ENCODE measurements at places on chromosomes 5 and 9.
A peak's percentile ranks its signal among the peaks of the same experiment; 100 is the strongest.

- no peak for DNase-seq
Measured at GRCh38 chr9:125412166-125412565, 150.5 kb downstream of the GAPVD1 start.

DNA sequence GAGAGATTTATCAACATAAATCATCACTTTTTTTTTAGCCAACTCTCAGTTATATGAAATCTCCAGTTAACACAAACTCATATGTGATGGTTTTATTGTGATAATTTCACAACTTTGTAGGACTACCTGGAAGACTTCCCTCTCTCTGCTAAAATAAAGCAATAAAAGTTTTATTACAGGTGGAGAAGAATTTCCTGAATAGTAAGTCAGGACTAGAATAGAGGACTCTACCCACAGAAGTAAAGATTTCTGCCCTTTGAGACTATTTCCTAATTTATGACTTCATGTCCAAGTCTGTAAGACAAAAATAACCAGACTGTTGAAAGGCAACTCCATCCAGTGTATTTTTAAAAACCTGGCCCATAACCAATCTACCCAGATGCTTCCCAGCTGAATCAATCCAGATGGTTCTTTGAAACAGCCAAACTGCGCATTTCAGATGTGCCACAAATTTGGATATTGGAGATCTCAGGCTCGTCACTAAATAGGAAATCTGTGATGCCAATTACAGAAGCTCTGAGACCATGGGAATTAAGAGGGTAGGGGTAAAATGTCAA, 234.0 kb upstream of the NMUR2 start:
- no peak for DNase-seq

GRCh38 chr5:89086390-89087086, 203.6 kb upstream of the MEF2C start:
- DNase-seq, result no peak

GRCh38 chr9:77708064-77708815, 60.1 kb upstream of the GNA14 start:
- no peak for DNase-seq

GRCh38 chr5:36875790-36876298, 725 bp upstream of the NIPBL start:
- peak; percentile 40 for DNase-seq

DNA sequence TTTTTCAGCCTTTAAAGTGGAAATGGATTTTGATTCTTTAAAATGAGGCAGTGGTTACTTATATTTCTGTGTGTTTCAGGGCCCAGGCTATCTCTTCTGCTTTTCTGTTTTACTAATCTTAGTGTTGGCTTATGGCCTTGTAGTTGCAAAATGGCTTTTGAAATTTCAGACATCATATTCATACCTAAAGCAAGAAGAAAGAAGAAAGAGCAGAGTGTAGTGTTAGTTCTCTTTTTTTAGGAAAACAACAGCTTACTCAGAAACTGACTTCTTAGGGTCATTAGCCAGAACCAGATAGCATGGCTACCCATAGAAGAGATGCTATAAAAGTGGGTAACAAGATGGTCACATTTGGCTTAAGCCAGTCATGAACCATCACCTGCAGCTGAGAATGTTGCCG, 20.9 kb downstream of the ZBED3 start:
- no peak for DNase-seq

- no peak for DNase-seq
Measured at GRCh38 chr5:168513861-168514428, 15.2 kb upstream of the FBLL1 start.

DNA sequence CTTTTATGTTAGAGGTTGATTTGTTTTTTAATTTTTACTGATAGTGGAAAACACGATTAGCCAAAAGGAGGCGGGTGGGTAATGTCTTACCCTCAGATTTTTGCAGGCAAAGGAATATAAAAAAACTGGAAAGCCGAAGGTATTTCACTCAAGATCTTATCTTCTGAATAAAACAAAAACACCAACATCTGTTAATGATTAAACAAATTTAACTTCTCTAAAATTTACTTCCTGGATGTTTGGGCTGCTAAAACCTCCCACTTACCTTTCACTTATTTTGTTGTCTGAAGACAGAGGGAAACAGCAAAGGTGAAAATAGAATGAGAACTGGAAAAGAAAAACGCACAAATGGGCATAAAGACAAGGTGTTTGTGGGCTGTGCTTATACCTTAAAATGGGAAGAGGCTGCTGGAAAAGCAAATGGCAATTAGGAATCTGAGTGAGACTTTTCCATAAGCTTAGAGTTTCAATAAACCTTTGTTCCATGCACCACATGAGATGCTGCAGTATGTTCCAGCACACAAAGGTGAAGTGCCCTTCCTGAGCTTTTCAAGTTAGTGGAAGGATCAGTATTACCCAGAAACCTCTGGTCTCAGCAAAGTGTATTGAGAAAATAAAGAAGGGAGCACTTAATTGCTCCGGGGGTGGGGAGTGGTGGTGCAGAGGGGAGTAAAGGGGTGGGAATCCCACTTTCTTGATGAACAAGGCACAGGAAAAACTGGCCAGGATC, 298.3 kb downstream of the BNC2 start:
- DNase-seq, result no peak

- DNase-seq, result no peak
Measured at GRCh38 chr9:85743275-85744128, 1.7 kb upstream of the AGTPBP1 start.

DNA sequence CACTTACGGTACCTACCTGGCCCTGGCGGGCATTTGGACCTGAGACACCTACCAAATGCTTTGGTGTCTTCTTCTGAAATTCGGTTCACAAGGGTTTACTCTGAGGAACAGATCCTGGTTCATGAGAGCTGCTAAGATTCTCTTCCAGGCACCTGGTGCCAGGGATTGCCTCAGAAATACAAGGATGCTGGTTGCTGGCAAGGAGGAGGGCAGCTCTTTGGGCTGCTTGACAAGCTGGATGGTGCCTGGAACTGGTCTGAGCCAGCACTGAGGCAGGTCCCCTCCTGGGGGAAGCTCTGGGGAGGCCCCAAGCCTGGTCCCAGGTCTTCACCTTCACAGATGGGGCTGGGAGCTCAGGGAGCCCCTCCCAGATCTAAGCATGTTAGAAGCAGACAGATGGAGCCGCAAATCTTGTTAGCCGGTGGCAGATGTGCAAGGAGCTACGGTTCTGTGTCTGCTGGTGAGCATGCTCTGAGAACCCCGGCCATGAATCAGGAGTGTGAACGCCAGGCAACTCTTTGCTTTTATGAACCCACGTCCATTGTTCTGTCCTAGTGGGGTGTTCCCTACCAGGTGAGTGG, 16.3 kb downstream of the FABP6 start:
- no peak for DNase-seq

DNA sequence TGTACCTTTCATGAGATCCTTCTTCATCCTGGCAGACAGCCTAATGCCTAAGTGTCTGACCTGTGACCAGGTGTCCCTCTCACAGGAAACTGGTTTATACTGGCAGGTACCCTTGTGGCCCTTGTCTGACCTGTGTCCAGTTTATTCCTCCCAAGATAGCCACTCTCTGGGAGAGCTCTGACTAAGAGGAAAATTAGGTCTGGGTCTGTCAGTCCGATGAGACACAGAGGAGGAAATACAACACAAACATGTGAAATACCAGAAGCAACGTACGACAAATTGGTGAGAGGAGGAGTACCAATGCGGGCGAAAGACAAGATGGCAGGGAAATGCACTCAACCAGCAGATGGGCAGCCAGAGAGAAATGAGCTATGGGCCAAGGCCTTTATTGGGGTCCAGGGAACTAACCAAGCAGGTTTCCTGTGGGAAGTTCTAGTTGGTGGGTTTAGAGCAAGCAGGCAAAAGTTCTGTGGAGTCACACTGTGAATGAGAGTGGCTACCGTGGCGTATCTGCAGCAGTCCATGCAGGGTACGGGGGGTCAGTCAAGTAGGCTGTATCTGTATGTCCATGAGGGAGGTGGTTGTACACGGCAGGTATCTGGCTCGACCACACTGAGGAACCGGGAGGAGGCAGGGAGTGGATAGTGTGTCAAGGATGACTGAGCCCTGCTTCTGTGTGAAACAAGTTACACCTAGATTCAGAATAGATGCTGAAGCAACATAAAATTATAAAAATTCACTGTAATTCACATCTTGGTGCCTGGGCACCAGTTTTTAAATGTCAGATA, 109.0 kb downstream of the MLLT3 start:
- no peak for DNase-seq

GRCh38 chr5:98556712-98557111, 216.8 kb upstream of the RGMB start:
- DNase-seq, result no peak

- no peak for DNase-seq
Measured at GRCh38 chr9:16207161-16207560, 654.3 kb downstream of the CCDC171 start.

GRCh38 chr9:10260501-10260900, 352.3 kb downstream of the PTPRD start:
- no peak for DNase-seq

- DNase-seq, result no peak
Measured at GRCh38 chr5:2753452-2754420, 2.3 kb upstream of the IRX2 start.

GRCh38 chr9:117543089-117543488, 128.2 kb upstream of the ASTN2 start:
- no peak for DNase-seq
